ENCODE measurements at places on chromosomes 6 and 20. TPM values are rescaled to one million over a fixed set of nuclear protein-coding genes. Genes with fewer than 3 reads are reported as not detected.

GRCh38 chr20:15256676-15257568, 919.5 kb upstream of the FLRT3 start:
- no peaks in the 10 kb centered on the region for H3K27me3 ChIP-seq
- H3K36me3 ChIP-seq: no peaks in the 10 kb centered on the region
- no peak for DNase-seq

DNA sequence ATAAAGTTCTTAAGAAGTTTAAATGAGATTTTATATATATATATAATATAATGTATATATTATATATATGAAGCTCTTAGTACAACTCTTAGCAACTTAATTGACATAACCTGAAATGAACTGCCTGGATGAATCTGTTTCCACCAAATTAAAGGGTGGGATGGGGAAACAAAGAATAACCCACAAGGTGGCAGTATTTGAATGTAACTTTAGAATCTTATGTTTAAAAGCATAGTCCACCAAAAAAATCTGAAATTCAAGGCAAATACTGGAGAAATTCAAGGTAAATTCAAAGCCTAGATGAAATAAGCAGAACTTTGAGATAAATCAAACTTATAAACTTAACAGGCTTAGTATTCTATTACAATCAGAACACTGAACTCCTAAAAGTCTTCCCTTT, 4.4 kb upstream of the IBTK start:
- no peak overlapping the region for H3K4me3 ChIP-seq
- H3K27me3 ChIP-seq: peaks cover 5% of the 10 kb centered on the region
- no peak for DNase-seq

DNA sequence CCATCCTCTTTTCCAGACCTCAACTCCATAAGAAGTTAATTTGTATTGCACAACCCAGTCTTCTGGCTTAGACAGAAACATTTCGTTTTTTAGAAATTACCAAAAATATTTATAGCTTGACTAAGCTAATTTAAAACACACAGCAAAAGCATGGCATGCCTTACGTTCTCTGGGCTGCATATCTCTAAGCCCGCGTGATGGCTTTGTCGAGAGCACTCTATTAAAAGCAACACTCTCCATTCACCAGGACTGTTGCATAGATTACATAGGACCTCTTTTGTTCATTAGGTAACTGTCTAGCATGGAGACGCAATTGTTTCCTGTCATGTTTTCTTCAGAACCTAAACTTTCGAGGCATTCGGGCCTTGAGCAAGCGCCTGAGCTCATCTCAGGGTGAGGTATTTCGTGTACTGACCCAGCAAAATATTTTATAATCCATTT, 104.5 kb downstream of the IBTK start:
- no peak overlapping the region for H3K4me3 ChIP-seq
- H3K36me3 ChIP-seq: no peaks in the 10 kb centered on the region
- no peaks in the 10 kb centered on the region for H3K27me3 ChIP-seq
- H3K4me1 ChIP-seq: peaks cover 28% of the 10 kb centered on the region
- H3K27ac ChIP-seq: no peak overlapping the region

The BHLHE23 gene
- total RNA-seq: not detected

- peaks cover 34% of the 10 kb centered on the region for H3K36me3 ChIP-seq
- H3K27me3 ChIP-seq: no peaks in the 10 kb centered on the region
- no peaks in the 10 kb centered on the region for H3K4me1 ChIP-seq
- H3K4me3 ChIP-seq: no peak overlapping the region
- H3K27ac ChIP-seq: no peak overlapping the region
Observed at GRCh38 chr20:41087777-41088176, 49.6 kb upstream of the PLCG1 start.

The C6orf118 gene
- total RNA-seq: not detected

DNA sequence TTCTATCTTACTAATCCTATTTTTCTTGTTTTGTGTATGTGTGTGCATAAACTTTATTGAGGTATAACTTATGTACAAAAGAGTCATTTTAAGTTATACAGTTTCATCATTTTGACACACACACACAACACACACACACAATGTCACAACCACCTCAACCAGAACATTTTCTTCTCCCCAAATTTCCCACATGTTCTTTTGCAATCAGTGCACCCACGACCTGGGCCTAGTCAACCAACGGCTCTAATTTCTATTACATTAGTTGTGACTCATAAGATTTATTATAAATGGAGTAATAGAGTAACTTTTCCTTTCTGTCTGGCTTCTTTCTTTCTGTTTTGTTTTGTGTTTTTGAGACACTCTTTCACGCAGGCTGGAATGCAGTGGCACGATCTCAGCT, 9.8 kb upstream of the POM121L2 start:
- peaks cover 33% of the 10 kb centered on the region for H3K27me3 ChIP-seq
- H3K27ac ChIP-seq: no peak overlapping the region
- H3K36me3 ChIP-seq: no peaks in the 10 kb centered on the region

DNA sequence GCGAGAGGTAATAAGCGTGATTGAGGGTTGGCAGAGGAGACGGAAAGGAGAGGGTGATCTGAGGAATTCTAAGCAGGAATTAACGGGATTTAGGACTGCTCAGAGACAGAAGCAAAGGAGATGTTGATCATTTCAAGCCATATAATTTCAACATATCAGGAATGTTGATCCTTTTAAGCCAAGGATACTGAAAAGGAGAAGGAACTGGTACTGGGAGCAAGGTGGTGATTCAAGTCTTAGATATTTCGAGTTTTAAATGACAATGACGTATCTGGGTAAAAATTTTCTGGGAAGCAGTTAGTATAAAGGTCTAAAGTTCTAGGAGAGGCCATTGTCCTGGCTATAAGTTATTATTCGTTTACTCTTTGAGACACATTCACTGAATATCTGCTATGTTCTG, 91.3 kb upstream of the OGFRL1 start:
- peak overlapping the region; percentile 87 for H3K27ac ChIP-seq
- H3K4me1 ChIP-seq: peaks cover 20% of the 10 kb centered on the region
- no peak overlapping the region for H3K4me3 ChIP-seq
- H3K27me3 ChIP-seq: no peaks in the 10 kb centered on the region
- no peak for DNase-seq
- H3K36me3 ChIP-seq: no peaks in the 10 kb centered on the region

- H3K4me3 ChIP-seq: no peak overlapping the region
- no peak for DNase-seq
- peaks cover 69% of the 10 kb centered on the region for H3K4me1 ChIP-seq
- peak overlapping the region; percentile 43 for H3K27ac ChIP-seq
Observed at GRCh38 chr6:44053760-44054556, 73.3 kb downstream of the MRPL14 start.

DNA sequence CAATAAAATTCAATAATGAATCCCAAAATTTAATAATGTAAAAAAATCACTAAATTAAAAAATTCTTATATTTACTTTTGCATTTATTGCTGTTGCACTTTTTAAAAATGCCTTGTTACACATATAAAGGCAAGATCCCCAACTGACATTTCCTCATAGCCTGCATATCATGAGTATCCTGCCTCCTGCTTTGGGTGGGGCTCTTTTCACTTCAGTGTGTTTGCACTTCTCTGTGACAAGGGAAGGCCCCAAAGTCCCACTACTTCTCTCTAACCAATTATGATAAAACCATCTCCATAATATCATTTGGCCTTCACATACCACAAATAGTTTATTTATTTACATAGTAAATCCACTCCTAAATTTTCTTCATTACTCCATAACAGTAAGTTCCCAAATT, 446.1 kb upstream of the MARCKS start:
- peak overlapping the region; percentile 61 for H3K27ac ChIP-seq
- DNase-seq: no peak
- peaks cover 42% of the 10 kb centered on the region for H3K4me1 ChIP-seq
- no peaks in the 10 kb centered on the region for H3K27me3 ChIP-seq
- peak overlapping the region; percentile 6 for H3K4me3 ChIP-seq

The MBOAT1 gene
- total RNA-seq: 1.2 TPM

DNA sequence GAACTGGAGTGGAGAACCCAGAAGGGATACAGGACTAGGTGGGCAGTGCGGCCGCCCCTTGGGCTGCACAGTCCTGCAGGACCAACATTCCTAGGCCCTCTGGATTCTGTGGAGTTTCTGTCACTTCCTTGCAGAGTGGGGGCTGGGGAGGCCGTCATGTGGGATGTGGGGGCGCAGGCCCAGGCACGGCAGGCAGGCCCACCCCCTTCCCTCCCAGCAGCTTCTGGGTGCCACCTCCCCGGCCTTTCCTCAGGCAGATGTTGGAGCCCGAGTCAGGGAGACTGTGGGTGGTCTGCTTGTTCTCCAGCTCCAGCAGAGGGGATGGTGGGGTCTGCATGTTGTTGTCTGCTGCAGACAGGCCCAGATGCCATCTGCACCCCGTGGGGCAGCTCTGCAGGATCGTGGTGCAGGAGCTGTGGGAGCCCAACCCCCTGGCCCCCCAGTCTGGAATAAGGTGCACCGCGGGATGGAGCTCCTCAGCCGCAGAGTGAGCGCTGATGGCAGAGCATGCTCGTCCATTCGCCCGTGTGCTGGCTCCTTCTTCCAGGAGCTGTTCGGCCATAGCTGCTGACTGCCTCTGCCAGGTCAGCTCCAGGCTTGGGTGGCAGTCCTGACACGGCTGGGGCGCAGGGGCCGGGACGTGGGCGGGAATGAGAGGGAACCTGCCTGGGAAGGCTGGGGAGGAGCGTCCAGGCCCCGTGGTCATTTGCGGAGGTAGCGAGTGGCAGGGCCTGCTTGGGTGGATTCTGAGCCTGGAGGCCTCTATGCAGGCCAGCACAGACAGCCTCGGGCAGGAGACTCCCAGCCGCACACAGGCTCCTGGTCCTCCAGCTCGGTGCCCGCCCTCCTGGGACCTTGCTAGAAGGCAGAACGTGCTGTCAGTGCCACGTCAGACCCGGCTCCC, 18.1 kb downstream of the SLC17A9 start:
- DNase-seq: no peak
- no peak overlapping the region for H3K4me3 ChIP-seq
- no peaks in the 10 kb centered on the region for H3K36me3 ChIP-seq
- no peak overlapping the region for H3K27ac ChIP-seq

- no peaks in the 10 kb centered on the region for H3K4me1 ChIP-seq
- H3K27ac ChIP-seq: no peak overlapping the region
- H3K4me3 ChIP-seq: no peak overlapping the region
- no peak for DNase-seq
Observed at GRCh38 chr20:59788811-59789397, 144.5 kb downstream of the SYCP2 start.

DNA sequence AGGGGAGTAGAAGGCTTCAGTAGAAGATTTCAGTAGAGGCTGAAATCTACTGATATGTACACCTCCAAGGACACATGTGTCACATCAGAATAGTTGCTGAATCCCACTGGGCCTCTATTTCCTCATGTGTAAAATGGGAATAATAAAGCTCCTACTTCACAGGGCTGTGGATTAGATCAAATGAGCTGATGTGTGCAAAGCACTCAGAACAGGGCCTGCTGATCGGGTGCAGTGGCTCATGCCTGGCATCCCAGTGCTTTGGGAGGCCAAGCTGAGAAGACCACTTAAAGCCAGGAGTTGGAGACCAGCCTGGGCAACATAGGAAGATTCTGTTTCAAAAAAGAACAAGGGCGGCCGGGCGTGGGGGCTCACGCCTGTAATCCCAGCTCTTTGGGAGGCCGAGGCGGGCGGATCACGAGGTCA, 8.1 kb upstream of the AP5S1 start:
- peak overlapping the region; percentile 99 for H3K27ac ChIP-seq
- peaks cover 1% of the 10 kb centered on the region for H3K36me3 ChIP-seq
- H3K27me3 ChIP-seq: no peaks in the 10 kb centered on the region
- H3K4me3 ChIP-seq: no peak overlapping the region

GRCh38 chr20:24966317-24967012, 17.4 kb downstream of the CST7 start:
- H3K27me3 ChIP-seq: no peaks in the 10 kb centered on the region
- no peak overlapping the region for H3K27ac ChIP-seq
- no peaks in the 10 kb centered on the region for H3K4me1 ChIP-seq
- H3K36me3 ChIP-seq: peaks cover 52% of the 10 kb centered on the region
- no peak for DNase-seq

GRCh38 chr6:77292564-77293546, 170.4 kb downstream of the HTR1B start:
- peaks cover 1% of the 10 kb centered on the region for H3K36me3 ChIP-seq
- H3K27ac ChIP-seq: peak overlapping the region; percentile 90
- H3K4me3 ChIP-seq: no peak overlapping the region
- H3K27me3 ChIP-seq: no peaks in the 10 kb centered on the region
- DNase-seq: no peak
- peaks cover 24% of the 10 kb centered on the region for H3K4me1 ChIP-seq

GRCh38 chr20:60001108-60001507, 42.9 kb downstream of the CDH26 start:
- H3K4me3 ChIP-seq: no peak overlapping the region
- DNase-seq: no peak
- no peaks in the 10 kb centered on the region for H3K36me3 ChIP-seq
- peaks cover 2% of the 10 kb centered on the region for H3K27me3 ChIP-seq

The PGC gene
- not detected for total RNA-seq

The PPDPF gene
- 261 TPM for total RNA-seq

The GNAS-AS1 gene
- total RNA-seq: 1.1 TPM

DNA sequence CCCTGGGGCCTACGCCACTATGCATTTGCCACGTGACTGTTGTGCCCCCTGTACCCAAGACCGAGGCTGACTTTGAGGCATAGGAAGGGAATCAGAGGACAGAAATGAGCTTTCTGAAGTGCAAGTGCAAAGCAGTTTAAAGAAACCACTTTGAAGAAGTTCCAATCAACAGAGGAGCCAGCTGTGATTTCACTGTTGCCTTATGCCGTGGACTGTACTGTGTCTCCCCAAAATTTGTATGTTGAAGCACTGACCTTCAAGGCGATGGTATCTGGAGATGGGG, 111.1 kb downstream of the JPH2 start:
- H3K27me3 ChIP-seq: peaks cover 21% of the 10 kb centered on the region
- no peak overlapping the region for H3K27ac ChIP-seq
- DNase-seq: no peak
- no peaks in the 10 kb centered on the region for H3K36me3 ChIP-seq
- H3K4me1 ChIP-seq: peaks cover 3% of the 10 kb centered on the region
- H3K4me3 ChIP-seq: no peak overlapping the region

- H3K4me3 ChIP-seq: no peak overlapping the region
- H3K27me3 ChIP-seq: no peaks in the 10 kb centered on the region
- no peak overlapping the region for H3K27ac ChIP-seq
Observed at GRCh38 chr6:108616544-108616943, 55.8 kb downstream of the FOXO3 start.

DNA sequence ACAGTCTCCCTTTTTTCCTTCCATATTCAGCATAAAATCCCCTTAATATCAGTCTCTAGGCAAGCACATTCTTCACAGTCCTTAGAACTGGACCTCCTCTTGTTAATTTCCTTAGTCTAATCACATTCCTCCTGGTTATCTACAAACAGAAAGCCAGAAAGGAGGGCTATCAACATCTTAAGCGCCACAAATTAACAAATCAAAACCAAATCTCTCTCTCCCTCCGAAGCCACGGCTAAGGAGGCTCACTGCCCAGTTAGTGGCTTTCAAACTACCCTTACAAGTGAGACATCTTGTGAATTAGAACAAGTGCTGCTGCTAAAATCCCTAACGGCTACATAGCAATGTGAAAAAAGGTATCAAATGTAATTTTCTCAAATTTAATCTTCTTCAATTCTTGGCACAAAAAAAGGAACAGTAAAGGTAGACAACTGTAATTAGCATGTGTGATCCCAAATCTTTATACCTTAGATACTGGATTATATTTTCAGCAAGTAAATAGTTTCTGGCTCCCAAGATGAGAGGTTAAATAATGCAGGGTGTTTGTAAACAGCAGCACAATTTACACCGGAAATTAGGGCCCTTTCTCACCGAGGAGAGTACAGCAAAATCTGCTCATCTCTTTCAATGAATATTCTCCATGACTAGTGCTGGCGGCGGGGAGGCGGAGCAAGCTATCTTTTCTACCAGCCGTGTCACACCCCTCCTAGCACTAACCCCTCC, 1.4 kb upstream of the TRIM39 start:
- peaks cover 68% of the 10 kb centered on the region for H3K4me1 ChIP-seq
- peaks cover 10% of the 10 kb centered on the region for H3K36me3 ChIP-seq
- peak overlapping the region; percentile 98 for H3K4me3 ChIP-seq
- no peaks in the 10 kb centered on the region for H3K27me3 ChIP-seq
- no peak for DNase-seq

The RBBP8NL gene
- not detected for total RNA-seq
